ENCODE measurements at places on chromosomes 2 and 18.

DNA sequence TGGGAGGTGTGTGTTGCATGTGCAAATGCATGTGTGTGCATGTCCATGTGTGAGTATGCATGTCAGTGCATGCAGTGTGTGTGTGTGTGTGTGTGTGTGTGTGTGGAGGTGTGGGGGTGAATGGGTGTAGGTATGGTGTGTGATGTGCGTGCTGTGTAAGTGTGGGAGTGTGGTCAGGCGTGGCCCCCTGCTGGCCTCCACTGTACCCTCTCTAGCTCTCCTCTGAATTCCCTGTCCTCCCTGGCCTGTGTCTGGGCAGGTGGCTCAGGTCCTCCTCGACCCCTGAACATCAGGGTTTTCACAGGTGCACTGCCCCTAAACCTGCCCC, 230.2 kb downstream of the CELF4 start:
- no peak for DNase-seq

DNA sequence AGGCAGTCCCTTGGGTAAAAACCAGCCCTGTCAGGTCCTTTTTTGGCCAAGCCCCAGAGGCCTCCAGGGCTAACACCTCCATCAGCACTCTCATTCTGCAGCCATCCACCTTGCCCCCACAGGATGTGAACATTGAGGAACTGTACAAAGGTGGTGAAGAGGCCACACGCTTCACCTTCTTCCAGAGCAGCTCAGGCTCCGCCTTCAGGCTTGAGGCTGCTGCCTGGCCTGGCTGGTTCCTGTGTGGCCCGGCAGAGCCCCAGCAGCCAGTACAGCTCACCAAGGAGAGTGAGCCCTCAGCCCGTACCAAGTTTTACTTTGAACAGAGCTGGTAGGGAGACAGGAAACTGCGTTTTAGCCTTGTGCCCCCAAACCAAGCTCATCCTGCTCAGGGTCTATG, 7.3 kb downstream of the IL1F10 start:
- no peak for DNase-seq

DNA sequence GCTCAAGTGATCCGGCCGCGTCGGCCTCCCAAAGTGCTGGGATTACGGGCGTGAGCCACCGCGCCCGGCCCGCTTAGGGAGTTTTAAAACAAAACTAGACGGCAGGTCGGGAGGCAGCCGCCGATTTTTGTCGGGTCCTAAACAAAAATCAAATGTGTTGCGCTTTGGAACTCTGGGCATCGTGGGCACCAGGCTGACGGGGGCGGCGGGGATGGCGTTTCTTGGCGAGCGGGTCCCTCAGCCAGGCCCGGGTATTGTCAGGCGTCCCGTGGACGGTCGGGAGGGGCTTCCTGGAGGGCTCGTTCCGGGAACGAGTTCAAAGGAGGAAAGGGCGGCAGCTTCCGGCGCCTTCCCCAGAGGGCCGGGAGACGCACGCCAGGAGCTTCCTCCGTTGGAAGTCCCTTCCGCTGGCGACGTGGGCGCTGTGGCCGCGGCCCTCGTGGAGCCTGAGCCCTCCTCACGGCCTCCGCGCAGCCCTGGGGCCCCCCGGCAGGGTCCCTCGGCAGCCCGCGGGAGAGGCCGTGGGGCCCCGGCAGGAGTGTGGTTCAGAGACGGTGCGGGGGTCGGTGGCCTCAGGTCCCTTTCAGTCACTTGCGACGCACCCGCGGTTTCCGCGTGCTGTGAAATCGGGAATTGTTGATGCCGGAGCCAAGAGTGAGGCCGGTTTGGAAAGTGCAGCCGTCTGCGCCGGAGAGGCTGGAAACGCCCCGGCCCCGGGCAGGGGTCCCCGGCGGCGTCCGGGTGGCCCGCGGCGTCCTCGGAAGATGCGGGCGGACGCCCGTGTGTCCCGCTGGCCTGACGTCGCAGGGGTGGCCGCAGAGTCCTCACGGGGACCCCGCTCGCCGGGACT, 59.3 kb downstream of the EMILIN2 start:
- DNase-seq = peak; percentile 43

GRCh38 chr2:21687589-21687988, 563.8 kb downstream of the TDRD15 start:
- DNase-seq = no peak

- peak; percentile 69 for DNase-seq
Measured at GRCh38 chr2:42602218-42602875, 33.9 kb downstream of the MTA3 start.

DNA sequence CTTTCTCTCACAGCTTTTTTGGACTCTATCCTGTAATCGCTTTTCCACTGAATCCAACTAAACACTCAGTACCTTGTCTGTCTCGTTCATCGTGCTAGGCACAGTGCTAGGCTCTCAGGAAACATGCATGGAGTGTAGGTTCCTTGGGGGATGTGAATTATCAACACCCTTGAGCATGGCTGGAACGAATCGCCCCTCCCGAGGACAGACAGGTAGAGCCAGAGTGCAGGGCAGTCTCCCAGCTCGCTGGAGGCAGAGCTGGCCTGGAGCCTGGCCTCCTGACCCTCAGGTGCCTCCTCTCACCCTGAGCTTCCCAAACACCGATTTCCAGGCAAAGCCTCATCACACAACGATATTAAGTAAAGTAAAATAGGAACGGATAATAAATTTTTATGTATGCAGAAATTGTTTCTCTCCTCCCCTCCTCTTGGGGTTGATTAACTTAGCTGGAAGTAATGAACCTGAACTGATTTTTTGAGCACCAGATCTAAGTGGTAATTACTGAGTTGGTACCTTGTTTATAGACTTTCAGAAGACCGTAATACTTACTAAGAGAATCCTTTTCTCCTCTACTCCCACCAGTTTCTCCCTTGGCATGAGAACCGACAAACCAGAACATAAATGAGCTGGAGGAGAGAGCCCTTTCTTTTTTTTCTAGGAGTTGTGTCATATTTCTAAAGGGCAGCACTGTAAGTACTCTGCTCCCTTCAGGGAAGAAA, 90.5 kb downstream of the MSH2 start:
- DNase-seq = no peak

DNA sequence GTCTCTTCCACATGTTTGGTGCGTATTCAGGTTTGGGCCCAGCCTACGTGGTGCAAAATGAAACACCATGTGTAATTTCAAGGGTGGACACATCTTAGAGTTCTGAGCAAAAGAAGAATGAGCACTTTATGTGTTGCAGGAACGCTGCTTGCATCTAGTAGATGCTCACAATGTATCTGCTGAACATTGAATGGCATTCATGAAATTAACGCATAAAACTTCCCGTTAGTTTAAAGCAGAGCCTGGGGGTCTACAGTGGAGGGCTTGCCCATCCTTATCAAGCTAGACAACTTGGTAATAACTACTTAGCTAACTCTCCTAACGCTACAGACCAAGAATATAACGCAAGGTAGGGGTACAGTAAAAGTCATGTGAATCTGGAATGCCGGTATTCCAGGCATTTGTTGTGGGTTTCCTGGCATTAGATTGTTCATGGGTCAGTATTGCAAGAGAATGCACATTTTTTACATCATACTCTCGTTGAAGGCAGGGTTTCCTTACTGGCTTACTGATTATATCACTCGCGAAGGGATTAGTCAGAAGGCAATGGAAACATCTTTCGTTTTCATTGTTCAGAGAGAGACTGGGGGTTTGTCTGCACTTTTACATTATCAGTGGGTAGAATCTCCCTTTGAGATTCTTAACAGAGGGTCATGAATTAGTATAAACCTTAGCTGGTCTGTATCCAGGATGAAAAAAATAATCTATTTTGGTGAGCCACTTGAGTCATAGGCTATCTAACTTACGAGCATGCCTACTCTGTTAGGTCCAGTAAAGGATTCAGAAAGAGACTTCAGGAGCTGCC, 229.5 kb upstream of the EPAS1 start:
- DNase-seq = no peak
